Aorta (tissue), 5 donors: ENCODE measurements at places on chromosomes 2 and 18. TPM values are rescaled to one million over a fixed set of nuclear protein-coding genes. Genes with fewer than 3 reads are reported as not detected.

DNA sequence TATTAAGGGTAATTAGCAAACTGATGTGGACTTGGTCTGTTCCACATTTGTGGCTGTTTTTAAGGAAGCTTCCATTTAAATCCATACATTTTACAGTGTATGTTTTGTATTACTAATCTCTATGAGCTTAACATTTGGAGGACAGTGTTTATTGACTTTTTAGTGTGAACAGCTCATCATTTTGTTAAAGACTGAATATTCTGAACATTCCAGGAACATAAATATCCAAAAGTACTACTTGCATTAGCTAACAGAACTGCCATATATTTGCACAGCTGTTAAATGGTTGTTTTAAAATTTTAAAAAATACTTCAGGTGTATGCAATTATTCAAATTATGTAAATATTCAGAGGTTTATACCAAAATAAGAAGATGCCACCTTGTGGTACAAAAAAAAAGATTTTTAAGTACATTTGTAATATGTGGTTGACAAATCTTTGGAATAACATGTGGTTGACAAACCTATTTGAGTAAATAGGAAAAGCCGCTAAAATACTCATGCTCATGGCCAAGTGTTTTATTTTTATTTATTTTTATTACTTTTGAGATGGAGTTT, 439.7 kb upstream of the FANCL start:
- no peak overlapping the region for H3K27ac ChIP-seq
- no peak overlapping the region for H3K4me3 ChIP-seq
- H3K4me1 ChIP-seq = no peaks in the 10 kb centered on the region
- no peak for DNase-seq

- H3K27ac ChIP-seq = no peak overlapping the region
- H3K4me1 ChIP-seq = no peaks in the 10 kb centered on the region
- no peaks in the 10 kb centered on the region for H3K36me3 ChIP-seq
- no peak overlapping the region for H3K4me3 ChIP-seq
- no peaks in the 10 kb centered on the region for H3K27me3 ChIP-seq
- no peak for DNase-seq
Observed at GRCh38 chr2:212843409-212844199, 305.0 kb upstream of the ERBB4 start.

DNA sequence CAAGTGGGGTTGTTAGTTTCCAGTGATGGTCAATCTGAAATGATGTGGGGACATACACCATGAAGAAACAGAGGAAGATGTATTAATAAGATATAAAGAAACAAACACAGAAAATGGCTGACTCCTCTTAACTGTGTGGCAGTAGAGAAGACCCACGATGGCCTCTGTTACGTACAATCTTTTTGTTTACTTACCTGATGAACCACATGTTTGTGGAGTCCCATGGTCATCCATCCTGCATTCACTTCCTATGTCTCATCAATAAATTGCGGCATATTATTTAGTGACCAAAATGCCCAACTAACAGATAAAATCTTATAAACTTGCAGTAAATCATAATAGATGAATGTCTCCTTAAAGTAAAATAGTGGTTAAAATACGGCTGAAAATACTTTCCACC, 740.1 kb upstream of the LINC00305 start:
- no peaks in the 10 kb centered on the region for H3K27me3 ChIP-seq
- no peak overlapping the region for H3K4me3 ChIP-seq
- H3K4me1 ChIP-seq = no peaks in the 10 kb centered on the region
- DNase-seq = no peak
- H3K36me3 ChIP-seq = no peaks in the 10 kb centered on the region
- H3K27ac ChIP-seq = no peak overlapping the region

DNA sequence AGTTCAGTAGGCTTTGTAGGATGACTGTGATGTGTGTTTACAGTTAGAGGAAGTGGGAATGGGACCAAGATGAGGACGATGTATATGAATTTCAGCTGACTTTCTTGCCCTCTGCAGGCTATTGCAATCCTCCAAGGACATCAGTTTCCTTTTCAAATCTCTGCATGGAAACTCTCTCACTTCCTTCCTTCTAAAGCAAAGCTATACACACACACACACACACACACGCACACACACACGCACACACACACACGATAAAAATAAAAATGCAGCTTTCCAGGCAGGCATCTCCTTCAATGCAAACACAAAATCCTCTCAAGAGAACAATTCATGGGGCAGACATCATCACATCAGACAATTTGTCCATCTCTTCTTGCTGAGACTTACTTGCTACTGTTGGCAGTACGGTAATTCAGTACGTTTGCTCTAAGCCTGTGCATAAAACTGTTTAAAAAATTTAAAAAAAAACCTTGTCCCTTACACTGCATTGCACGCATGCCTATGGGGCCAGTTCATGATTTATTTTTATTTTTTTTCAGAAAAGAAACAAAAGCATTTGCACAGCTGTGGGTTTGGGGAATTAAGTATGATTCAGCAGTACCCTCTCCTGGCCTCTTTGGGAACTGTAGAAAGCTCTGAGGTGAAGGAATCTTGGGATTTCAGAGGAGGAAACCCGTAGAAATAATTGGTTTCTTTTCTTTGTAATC, 27.1 kb upstream of the ICOS start:
- no peak overlapping the region for H3K27ac ChIP-seq
- peaks cover 4% of the 10 kb centered on the region for H3K4me1 ChIP-seq
- H3K36me3 ChIP-seq = no peaks in the 10 kb centered on the region
- peak overlapping the region; percentile 21 for H3K4me3 ChIP-seq
- no peaks in the 10 kb centered on the region for H3K27me3 ChIP-seq

DNA sequence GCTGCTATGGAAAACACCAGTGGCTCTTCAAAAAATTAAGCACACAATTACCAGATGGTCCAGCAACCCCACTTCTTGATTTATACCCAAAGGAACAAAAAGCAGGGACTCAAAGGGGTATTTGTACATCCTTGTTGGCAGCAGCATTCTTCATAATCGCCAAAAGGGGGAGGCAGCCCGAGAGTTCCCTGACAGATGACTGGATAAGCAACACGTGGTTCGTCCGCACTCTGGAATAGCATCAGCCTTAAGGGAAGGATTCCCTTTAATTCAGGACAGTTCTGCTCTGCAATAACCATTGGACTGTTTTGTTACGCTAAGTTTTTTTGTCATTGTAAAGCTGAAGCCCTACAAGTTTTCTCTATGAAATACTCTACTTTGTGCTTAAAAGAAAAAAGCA, 76.7 kb upstream of the TWIST2 start:
- H3K27ac ChIP-seq = no peak overlapping the region
- DNase-seq = no peak
- H3K27me3 ChIP-seq = no peaks in the 10 kb centered on the region
- H3K4me3 ChIP-seq = no peak overlapping the region
- no peaks in the 10 kb centered on the region for H3K36me3 ChIP-seq

DNA sequence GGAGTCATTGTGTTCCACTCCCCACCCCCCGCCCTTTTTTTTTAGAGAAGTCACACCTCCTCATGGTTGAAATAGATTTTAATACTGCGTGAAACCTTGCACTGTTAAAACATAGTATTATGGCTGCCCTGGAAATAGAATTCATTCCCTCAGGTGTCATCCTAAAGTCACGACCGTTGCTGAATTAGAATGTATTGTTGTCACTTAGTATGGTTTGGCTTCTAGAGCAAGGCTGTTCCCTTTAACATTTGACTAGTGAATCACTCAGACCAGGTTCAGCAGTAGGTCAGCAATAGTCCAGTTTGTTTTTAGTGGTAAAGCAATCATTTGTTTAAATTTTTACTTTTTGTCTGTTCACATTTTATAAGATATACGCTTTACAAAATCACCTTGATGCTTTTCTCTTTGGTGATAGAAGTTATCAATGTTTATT, 1.2 kb downstream of the BABAM2 start:
- no peak for DNase-seq
- no peak overlapping the region for H3K4me3 ChIP-seq
- no peaks in the 10 kb centered on the region for H3K27me3 ChIP-seq
- H3K36me3 ChIP-seq = no peaks in the 10 kb centered on the region

Gene COLEC11
- 33.2 TPM for polyA plus RNA-seq

Gene ITGB6
- 0.88 TPM for polyA plus RNA-seq

Gene ANTXR1
- 136 TPM for polyA plus RNA-seq
